ENCODE measurements at places on chromosomes 7 and 10.
A peak's percentile ranks its signal among the peaks of the same experiment; 100 is the strongest.

DNA sequence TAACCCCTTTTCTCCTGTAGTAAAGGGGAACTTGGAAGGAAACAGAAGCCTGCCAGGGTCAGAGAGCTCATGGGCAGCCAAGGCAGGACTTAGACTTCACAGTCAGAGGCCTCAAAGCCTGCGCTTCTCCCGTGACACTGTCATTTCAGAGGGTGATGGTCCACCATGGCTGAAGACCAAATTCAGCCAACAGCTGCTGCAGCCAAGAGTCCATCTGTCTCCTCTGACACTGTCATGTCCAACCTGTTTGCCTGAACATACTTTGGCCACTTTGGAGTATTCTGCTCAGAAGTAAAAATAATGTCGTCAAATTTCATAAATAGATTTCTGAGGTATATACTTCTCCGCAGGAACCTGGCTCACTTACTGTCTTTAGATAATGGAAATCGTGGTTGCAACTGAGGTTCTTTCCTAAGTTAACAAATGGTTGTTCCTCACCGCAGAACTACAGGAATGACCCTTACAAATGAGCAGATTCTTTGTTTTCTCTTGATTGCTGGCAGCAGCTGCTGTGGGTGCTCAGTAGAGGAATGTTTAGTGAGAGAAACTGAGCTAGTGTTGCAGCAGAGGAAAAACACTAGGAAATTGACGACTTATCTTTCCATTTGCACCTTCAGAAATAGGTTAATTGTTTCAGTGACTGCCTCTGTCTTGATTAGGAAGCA lies 626.5 kb downstream of the SDK1 start:
- no peak for DNase-seq

DNA sequence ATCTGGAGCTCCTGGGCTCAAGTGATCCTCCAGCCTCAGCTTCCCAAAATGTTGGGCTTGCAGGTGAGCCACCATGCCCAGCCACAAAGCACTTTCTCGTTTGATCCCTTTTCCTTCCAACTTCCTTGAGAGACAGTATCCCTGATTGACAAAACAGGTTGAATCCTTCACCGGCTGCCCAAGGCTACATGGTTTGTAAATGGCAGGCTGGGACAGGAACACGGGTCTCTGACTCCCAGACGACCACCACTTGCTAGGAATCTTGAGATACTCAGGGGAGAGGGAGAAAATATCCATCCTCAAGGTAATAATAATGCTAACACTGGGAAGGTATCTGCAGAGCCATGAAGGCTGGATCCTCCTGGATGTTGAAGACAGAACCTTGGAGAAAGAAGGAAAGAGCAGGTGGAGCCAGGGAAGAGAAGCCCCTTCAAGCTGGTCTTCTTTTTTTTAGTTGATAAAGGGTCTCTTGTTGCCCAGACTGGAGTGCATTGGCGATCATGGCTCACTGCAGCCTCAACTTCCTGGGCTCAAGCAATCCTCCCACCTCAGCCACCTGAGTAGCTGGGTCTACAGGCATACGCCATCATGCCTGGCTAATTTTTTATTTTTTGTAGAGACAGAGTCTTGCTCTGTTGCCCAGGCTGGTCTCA lies 19.8 kb downstream of the MMRN2 start:
- no peak for DNase-seq

DNA sequence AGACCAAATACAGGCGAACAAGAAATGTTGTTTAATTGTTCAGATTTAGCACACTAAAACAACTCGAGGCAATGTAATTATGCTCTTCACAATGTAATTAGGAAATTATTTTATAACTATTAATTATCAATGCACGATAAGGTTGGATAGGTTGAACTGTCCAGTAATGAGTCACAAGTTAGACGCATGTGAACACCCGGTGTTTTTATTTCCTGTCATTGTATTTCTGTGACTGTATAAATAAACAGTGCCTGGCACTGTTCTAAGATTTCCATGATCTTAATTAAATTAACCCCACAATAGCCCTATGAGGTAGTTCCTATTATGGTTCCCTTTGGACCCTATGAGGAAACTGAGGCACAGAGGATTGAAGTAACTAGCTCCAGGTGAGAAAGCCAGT lies 26.2 kb downstream of the C10orf105 start:
- no peak for DNase-seq

GRCh38 chr7:48366096-48366495 lies 194.8 kb downstream of the ABCA13 start:
- DNase-seq, result no peak

DNA sequence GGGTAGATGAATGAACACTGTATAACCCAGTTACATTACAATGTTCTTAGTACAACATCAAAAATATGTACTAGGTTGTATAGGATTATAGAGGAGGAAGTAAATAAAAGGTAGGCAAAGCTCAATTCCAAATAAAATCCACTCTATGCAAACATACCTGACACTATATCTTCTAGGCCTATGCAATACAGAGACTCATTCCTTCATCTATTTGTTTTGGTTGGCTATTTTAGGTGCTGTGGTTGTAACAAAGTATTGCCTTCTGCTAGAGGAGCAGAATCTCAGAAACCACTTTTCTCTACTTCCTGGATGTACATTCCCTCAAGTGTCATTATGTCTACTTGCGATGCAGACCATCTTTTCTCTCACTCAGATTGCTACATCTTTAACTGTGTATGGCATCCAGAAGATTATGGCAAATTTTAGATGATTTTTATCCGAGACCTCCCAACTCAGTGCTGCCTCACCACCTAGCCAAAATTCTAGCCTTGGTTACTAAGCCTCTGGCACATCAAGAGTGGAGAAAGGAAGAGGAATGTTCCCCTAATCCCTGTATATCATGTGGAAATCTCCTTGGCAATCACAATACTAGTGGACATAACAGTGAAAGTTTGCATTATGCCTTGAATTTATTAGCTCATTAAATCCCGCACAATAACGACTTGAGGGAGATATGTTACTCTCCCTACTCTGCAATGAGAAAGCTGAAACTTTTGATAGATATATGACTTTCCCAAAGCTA lies 5.5 kb upstream of the TFPI2 start:
- no peak for DNase-seq

GRCh38 chr10:18254086-18254485 lies 113.9 kb downstream of the CACNB2 start:
- DNase-seq, result no peak

- DNase-seq, result no peak
Observed at GRCh38 chr7:51186531-51186930, 130.1 kb downstream of the COBL start.

DNA sequence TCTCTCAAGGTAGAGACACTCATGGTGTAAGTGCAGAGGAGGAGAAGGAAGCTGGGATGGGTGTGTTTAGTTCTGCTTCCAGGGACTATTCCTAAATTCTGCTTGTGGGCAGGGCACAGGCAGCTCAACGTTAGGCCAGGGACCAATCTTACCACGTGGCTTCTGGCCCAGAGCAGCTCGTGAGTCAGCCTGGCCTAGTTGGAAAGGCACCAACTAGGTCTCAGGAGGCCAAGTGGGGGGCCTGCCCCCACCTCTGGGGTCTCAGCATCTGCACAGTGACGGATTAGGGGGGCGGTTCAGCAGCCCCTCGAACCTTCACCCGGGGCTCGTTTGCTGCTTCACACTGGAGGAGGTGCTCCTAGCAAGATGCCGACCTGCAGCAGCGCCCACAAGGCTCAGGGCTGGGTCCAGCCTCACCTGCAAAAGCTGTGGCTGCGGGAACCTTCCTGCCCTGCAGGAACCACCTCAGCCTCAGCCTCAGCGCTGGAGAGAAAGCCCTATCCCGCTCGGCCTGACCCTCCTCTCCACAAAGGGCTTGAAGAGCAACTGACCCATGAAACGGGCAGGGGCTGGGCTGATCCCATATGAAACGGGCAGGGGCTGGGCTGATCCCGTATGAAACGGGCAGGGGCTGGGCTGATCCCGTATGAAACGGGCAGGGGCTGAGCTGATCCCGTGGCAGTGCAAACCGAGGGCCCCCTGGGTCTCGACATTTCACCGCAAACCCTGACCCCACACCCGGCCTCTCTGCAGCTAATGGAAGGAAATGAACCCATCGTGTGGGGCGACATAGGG lies 447.4 kb downstream of the DNAJB6 start:
- no peak for DNase-seq

GRCh38 chr7:44307301-44307900 lies 18.0 kb downstream of the CAMK2B start:
- no peak for DNase-seq

- no peak for DNase-seq
Observed at GRCh38 chr10:103854686-103855391, 537 bp downstream of the SH3PXD2A start.

- no peak for DNase-seq
Observed at GRCh38 chr7:30322271-30323005, 38.0 kb downstream of the ZNRF2 start.

DNA sequence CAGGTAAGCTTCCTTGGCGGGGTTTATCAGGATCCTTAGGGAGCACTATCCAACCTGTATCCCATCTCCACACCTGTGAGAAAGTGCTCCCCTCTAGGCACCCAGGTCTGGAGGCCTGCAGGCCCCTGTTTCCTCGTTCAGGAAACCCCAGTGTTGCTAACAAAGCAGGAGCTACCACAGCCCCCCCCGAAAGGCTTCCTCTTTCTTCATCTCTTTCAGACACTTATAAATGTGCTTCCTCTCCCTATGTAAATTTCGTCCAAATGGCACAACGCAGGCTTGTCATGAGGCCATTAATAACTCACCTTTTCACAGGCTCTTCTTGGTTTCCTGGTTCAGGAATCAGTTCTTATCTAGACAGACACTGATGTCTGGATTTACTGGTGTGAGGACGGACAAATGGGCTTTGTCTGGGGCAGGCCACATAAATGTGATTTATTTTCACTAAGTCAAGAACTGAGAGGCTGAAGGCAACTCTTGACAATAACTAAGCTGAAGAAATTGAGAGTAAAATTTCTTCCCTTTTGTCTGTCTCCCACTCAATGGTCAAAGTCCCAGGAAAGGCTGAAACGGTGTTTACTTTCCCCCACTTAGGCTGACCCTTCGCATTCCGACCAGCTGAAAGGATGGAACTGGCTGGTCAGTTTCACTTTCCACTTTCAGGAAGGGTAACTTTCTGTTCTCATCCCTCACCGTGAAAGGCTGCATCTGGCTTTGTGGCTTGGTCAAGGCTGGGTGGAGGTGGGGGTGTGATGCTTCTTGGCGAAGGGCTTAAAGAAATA lies 46.8 kb downstream of the PIK3AP1 start:
- DNase-seq, result no peak

DNA sequence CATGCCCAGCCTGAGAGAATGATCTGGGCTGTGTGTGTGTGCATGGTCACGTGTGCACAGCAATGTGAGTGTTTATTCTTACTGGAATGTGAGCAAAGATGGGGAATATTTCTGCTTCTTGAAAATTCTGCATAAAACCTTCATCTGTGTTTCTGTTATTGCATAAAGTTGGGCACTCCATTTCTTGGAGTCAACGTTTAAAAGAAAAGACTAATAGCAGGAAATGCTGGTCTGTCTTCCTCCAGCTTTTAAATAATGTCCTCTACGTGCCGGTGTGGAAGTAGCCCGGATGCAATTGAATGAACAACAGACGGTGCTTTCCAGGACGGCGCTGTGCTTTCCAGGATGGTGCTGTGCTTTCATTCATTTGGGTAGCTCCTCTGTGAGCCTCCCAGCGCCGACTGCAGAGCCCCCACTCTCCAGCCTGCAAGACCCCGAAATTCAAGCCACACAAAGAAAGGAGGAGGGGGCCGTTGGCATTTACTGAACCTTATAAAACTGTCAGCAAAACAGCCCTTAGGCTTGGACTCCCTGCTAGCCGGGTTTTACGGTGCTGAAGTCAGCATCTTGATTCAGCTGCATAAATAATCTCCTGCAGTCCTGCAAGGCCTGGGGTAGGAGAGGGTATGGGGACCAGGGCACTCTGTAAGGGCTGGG lies 158.2 kb upstream of the PRKCQ start:
- no peak for DNase-seq

GRCh38 chr10:96586419-96587263 lies at the start of gene TM9SF3:
TM9SF3 (minus strand) TSS chr10:96587012; CDS start chr10:96586835, 177 bp downstream.
- DNase-seq, result peak; percentile 43

DNA sequence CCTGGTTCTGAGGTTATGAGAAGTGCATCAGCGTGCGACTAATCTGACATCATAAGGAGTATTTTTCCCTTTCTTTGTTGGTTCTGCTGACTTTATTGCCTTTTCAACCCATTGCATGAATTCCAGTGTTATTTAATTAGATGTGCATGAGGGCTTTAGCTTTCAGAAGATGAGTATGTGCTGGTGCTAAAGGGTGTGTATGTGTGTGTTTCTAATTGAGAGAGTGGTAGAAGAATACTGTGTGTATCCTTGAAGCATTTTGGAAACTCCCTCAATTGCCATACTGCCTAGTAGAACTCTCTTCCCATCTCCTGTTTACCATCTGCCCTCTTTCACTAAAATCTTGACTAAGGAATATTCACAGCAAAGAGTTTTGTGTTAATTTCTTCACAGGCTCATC lies 158.1 kb downstream of the SND1 start:
- DNase-seq, result no peak

DNA sequence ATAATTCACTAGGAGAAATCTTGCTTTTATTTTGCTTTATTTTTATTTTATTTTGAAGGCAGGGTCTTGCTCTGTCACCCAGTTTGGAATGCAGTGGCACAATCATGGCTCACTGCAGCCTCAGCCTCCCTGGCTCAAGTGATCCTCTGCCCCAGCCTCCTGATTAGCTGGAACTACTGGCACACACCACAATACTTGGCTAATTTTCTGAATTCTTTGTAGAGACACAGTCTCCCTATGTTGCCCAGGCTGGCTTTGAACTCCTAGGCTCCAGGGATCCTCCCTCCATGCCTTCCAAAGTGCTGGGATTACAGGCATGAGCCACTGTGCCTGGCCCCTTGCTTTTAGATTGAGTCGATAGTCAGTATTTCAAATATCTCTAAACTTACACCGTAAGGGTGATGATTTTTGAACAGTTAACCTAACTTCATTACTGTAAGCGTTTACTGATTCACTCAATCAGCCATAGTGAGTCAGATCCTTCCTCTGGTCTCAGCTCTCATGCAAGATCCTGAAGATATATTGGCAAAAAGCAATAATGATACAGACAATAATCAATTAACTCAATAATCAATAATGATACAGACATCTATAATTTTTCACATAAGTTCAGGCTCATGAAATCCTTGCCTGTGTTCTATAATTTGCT lies 239.5 kb downstream of the KIAA1217 start:
- DNase-seq, result no peak

- no peak for DNase-seq
Observed at GRCh38 chr7:157691586-157692459, 355.0 kb downstream of the DNAJB6 start.

- no peak for DNase-seq
Observed at GRCh38 chr7:129702316-129702715, 90.8 kb downstream of the NRF1 start.

GRCh38 chr7:2445898-2446555 lies 30.2 kb downstream of the GRIFIN start:
- no peak for DNase-seq

DNA sequence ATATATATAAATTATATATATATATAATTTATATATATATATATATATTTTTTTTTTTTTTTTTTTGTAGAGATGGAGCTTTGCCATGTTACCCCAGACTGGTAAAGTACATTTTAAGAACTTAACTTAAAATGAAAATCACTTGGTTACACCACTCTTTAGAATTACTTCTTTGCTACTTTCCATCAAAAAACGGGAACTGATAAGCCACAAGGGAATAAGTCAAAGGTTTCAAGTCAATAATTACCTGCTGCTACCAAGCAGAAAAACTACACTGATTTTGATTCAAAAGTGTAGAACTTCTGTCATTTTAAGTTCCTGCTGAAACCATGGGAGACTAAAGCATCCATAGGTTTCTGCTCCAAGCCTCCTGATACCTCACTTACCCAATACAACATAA lies 12.2 kb downstream of the PPA1 start:
- DNase-seq, result no peak

- no peak for DNase-seq
Observed at GRCh38 chr10:103680869-103681236, 174.5 kb downstream of the SH3PXD2A start.

- DNase-seq, result no peak
Observed at GRCh38 chr10:63415640-63416244, 50.0 kb downstream of the JMJD1C start.

All from NCI-H1930 (cell line).